ENCODE measurements at places on chromosomes 4 and X.
A peak's percentile ranks its signal among the peaks of the same experiment; 100 is the strongest.

DNA sequence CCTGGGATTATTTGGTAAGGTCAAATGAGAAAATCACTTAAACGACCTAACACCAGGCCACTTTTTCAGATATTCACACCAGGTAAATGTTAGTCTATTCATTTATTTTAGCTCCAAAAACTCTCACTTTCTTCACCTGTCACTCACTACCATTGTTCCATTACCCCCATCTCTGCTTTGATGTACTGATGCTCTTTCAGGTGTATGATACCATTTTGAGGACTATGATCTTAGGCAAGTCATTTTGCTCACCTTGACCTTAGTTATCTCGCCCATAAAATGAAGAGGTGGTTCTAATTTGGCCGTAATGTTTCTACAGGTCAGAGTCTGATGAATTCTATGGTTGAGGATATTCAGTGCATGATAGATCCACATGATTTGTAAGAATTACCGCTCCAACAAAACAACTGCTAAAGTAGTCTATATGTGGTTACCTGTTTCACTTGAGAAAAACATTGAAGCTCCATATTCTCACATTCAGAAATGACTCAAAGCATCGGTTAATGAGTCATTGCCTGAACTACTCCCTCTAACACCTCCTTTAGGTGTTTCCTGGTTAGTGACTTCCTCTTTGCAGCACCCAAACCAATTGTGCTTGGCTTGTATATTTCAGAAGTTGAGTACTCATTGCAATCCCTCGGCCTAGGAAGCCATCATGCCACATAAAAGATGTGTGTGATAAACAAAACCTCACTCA lies 4.5 kb downstream of the DTHD1 start:
- DNase-seq: no peak

GRCh38 chr4:90219822-90220221 lies 92.6 kb downstream of the CCSER1 start:
- DNase-seq: no peak

DNA sequence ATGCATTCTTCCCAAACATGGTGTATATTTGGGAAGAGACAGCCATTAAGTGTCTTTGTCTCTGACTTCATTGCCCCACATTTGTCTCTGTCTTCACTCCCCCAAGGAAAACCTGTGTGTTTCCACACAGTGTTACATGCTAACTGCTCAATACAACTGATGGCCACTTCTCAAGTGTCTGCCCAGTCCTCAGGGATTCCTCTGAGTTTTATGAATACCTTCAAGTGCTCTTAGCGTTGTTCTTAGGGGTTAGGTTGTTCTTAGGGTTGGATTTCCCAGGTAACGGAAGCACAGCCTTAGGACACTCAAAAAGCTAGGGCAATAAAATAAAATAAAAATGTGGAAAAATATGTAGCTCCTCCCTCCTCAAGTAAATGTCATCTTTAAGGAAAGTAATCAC lies 64.7 kb upstream of the PLAC8 start:
- no peak for DNase-seq

- peak; percentile 48 for DNase-seq
Observed at GRCh38 chr4:72076562-72076961, 44.8 kb downstream of the NPFFR2 start.

GRCh38 chrX:68232206-68232605 lies 201.1 kb downstream of the OPHN1 start:
- no peak for DNase-seq

DNA sequence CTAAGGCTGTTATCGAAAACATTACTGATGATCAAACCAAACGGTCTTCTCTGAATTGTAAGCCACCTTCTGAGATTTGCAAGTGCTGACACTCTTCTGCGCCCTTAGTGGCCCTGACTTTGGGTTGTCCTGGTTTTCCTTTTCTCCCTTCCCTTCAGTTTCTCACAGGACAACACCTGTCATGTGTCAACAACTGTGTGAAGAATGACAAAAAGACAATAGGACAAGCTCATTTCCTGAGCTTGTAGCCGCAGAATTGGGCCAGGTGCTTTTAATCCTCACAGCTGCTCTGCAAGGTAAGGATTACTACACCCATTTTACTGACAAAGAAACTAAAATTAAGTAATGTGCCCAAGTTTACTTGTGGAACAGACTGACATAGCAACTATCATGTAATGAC lies 44.9 kb upstream of the TXK start:
- DNase-seq: no peak

DNA sequence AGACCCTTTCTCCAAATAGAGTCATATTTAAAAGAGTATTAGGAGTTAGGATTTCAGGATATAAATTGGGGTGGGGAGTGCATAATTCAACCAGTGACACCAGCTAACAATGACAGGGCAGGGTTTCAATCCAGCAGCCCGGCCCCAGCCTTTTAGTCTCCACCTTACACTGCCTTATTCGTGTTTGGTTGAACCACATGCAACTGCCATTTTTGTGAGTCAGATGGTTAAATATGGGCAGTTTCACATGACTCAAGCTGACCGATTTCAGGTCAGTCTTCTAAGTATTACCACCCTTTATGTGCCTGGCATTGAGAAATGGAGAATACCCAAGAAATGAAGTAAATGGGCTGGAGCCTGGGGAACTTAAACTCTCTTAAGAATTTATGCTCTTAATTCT lies 102.8 kb downstream of the STOX2 start:
- peak; percentile 32 for DNase-seq
